ENCODE measurements at places on chromosomes 7 and 10. TPM values are rescaled to one million over a fixed set of nuclear protein-coding genes. Genes with fewer than 3 reads are reported as not detected.

PNLIP gene
- not detected for total RNA-seq

DENND2A gene
- total RNA-seq = 26.7 TPM

MSS51 gene
- total RNA-seq = 1.3 TPM

AKR1C3 gene
- total RNA-seq = 16.4 TPM

GRCh38 chr7:126026421-126027088 lies 1096.9 kb upstream of the POT1 start:
- no peak for DNase-seq

DNA sequence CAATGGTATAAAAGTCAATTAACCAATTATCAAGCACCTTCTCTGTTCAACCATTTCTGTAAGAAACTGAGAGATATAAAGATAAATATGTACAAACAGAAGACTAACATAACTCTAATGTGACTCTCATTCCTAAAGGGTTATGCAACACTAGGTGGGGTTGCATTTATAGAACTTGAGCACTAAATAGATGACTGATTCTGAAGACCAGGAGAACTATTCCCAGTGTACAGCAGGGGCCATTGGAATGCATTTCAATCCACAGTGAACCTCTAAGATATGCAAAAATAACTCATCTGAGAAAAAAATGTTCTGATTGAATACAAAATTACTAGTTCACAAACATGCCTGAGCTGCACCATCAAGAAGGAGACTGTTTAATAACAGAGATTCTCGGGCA lies 341.2 kb upstream of the STEAP1 start:
- no peak for DNase-seq

- no peak for DNase-seq
These were observed 179.2 kb upstream of the NAMPT start for GRCh38 chr7:106463851-106464611.

DNA sequence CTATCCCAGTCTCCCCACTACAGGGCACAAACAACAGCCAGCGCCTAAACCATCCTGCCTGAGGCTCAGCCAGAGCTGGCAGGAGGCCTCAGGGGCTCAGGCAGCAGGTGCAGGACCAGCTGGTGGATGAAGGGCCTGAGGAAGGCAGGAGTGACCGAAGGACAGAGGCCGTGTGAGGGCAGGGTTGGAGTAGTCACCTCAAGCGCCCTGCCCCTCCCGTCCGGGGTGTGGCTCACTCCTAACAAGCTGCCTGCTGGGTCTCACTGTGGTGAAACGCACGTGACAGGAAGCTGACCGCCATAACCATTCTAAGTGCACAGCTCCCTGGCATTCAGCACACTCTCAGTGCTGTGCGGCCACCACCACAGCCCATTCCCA lies 281.1 kb downstream of the ELFN1 start:
- peak; percentile 47 for DNase-seq

DNA sequence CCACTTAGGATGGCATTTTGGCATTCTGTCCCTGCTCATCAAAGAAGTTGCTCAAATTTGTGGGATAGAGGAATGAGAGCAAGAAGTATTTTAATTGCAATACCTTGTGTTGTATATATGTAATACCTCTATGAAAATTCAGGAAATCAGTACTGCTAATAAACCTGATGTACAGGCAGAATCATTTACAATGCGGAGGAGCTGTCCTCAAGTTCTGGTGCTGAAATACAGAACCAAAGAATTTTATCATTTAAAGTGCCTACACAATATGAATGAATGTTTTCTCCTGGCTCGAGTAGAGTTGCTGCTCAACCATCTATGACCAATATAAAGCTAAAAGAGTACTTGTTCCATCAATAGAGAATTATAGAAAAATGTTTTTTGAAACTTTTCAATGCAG lies 305.8 kb downstream of the PLXNA4 start:
- peak; percentile 17 for DNase-seq
